ENCODE measurements at places on chromosomes 12 and 14.
A peak's percentile ranks its signal among the peaks of the same experiment; 100 is the strongest.

DNA sequence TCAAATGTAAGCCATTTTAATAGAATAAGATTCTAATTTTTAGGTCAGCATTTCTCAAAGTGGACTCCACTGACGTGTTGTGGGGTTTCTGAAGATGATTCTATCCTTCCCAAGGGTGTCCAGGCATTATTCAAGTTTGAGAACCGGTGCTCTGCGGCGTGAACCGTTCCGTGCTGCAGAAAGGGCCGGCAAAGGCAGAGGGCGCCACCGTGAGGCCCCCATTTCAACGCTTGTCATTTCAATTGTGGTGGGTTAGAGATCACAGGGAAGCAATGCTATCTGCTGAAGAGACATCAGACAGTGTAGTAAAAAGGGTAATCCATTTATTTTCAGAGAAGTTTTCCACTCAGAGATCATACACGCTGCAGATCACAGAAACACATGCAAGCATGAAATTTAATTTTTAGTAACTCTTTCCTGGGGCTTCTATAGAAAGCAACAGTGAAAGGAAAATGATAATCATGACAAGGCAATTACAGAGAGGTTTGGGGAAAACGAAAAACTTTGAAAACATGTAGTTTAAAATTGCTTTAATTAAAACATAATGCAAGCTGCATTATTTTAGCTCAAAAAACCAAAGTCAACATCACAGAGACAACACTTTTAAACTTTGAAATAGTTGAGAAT, 201.7 kb downstream of the EXOC5 start:
- no peak for DNase-seq

DNA sequence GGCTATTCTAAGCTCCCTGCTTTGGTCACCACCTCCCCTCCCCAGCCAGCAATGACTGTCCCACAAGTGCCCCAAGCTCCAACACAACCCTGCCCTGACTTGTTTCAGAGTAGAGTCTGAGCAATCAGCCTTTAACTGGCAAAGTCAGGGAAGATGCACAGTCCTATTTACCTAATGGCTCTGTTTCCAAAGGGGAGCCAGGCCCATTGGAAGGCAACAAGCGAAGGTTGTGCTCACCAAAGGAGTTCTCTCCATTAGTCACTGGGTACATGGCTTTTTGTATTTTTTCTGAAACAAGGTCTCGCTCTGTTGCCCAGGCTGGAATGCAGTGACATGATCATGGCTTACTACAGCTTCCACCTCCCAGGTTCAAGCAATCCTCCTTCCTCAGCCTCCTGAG, 267.1 kb upstream of the CRY1 start:
- no peak for DNase-seq

DNA sequence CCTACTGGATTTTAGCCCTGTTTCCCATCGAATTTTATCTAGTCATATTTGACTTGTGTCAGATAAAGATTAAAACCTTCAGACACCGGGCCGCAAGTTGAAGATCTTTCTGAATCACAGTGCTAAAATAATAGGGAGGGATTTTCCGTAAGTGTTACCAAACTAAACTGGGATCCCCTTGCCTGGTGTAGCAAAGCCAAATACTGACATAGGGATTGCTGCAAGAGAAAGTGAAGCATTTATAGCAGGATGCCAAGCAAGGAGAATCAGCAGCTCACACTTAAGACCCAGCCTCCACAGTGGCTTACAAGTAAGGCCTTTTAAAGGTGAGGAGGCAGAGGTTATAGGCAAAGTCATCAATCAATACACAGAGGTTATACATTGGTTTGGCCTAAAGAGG, 147.4 kb downstream of the AKAP6 start:
- DNase-seq = no peak

- no peak for DNase-seq
Measured at GRCh38 chr14:90795744-90796143, 20.5 kb downstream of the TTC7B start.

GRCh38 chr14:20429801-20430669, 5.9 kb downstream of the KLHL33 start:
- DNase-seq = no peak

GRCh38 chr12:110193196-110193595, 69.0 kb downstream of the IFT81 start:
- no peak for DNase-seq

DNA sequence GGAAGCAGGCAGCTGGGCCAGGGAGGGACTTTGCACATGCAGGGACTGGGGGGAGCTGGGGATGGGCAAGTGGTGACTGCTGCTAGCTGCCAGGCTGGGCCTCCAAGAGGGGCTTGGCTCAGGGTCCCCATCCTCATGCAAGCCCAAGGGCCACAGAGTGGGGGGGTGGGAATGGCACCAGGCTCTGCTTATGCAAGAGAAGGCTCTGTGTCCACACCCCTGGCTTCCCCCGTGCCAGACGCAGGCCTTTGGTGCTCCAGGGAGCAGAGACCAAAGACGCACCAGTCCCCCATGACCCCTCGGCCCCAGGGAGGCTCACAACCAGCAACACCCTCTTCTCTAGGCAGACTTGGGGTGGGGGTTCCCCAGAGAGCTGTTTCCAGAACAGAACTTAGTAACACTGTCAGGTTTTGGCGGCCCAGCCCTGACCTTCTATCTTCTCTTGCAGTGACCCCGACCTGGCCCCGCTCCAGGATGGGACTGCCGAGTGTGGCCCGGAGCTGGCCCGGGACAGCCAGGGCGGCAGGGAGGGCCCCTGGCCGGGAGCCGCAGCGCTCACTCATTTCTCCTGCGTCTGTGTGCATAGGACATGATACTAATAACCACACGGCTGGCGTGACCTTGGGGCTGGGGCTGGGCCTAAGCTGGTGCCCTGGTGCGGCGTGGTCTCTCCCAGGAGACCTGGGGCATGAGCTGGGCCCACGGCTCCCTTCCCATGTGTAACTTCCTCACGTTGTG, 14.3 kb downstream of the XRCC3 start:
- DNase-seq = no peak

- no peak for DNase-seq
Measured at GRCh38 chr12:131528144-131528543, 182.7 kb upstream of the SFSWAP start.

GRCh38 chr12:93042283-93042682, 113.2 kb upstream of the EEA1 start:
- no peak for DNase-seq

DNA sequence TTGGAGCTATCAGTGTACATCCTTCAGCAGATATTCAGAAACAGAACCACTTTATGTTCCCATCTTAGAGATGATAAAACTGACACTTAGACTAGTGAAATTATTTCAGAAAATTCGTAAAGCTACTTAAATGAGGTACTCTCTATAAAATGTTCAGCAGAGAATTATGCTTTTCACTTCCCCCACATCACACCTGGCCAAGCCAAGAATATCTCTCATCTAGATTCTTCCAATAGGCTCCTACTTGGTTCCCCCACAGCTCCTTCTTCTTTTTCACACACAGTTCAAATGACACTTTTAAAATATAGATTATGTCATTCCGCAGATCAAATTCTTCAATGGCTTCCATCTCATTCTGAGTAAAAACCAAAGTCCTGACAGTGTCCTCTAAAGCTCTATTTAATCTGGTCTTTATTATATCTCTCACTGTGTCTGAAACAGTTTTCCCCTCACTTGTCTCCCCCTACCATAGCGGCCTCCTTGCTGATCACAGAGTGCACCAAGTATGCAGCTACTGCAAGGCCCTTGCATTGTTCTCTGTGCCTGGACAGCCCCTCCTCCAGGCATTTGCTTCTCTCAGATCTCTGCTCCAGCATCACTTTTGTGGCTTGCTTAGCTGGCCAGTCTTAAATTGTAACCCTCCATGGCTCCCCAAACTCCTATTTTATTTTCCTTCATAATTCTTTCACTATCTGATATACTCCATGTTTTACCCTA, 736.8 kb upstream of the USP15 start:
- no peak for DNase-seq

DNA sequence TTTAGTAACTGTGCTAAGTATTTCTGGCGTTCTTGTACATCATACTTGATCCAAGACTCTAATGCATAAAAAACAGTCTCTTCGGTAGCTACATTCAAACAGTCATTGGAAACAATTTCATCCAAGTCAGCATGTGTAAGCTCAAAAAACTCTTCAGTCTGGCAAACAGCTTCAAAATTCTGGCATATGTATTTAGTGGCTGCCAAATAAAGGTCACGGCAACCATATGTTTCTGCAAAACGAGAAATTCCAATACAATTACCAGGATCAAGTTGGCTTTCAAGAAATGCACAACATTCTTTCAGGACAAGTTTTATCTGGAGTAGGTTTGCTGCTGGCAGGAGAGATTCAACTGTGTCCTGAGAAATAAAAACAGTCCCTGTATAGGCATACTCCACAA, 16.5 kb downstream of the KLHL28 start:
- no peak for DNase-seq

DNA sequence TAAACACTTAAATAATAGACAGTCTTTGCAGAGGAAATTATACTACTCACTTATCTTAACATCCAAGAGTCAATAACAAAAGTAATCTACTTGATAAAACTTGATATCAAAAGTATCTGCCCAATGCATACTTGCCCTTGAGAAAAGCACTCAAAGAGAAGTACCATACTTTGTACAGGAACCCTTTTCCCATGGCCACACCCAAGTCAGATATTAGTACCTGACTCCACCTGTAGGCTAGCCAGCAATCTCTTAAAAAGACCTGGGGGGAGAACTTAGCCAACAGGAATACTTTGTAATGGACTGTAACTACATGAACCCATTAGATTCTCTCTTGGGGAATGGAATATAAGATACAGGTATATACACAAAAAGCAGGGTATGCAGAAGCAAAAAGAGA, 99.6 kb upstream of the HECTD1 start:
- no peak for DNase-seq

DNA sequence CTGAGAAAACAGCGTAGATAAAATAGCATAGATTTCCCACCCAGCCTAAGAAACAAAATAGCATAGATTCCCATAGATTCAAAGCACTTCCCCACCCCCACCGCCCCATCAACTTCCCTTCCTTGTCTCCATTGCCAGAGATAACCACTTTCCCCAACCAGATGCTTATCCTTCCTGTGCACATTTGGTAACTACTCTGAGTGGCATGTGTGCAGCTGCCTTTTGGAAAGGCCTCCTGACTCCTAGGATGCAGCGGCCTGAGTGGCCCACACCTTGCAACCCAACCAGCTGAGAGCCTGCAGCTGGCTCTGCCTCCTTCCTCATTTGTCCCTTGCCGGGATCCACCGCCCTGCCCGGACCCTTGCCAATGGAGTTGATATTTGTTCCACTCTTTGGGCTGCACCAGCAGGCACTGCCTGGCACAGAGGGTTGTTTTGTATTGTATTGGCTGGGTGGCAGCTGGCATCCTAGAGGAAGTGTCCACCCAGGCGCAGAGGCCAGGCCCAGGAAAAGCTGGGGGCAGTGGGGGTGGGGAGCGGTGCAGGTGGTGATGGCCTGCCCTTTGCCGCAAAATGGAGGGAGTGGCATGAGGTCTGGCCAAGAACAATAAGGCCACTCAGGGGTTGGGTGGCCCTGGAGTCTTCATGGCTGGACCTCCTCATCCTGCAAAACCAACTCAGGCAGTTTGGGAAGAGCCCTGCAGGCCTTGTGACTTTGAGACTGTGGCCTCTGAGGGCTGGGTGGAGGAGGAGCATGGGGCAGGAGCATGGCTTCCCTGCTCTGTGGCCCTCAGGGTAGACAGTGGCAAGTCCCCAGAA, 4.9 kb downstream of the SLC48A1 start:
- no peak for DNase-seq

GRCh38 chr12:110111476-110112334, 12.5 kb upstream of the IFT81 start:
- no peak for DNase-seq

DNA sequence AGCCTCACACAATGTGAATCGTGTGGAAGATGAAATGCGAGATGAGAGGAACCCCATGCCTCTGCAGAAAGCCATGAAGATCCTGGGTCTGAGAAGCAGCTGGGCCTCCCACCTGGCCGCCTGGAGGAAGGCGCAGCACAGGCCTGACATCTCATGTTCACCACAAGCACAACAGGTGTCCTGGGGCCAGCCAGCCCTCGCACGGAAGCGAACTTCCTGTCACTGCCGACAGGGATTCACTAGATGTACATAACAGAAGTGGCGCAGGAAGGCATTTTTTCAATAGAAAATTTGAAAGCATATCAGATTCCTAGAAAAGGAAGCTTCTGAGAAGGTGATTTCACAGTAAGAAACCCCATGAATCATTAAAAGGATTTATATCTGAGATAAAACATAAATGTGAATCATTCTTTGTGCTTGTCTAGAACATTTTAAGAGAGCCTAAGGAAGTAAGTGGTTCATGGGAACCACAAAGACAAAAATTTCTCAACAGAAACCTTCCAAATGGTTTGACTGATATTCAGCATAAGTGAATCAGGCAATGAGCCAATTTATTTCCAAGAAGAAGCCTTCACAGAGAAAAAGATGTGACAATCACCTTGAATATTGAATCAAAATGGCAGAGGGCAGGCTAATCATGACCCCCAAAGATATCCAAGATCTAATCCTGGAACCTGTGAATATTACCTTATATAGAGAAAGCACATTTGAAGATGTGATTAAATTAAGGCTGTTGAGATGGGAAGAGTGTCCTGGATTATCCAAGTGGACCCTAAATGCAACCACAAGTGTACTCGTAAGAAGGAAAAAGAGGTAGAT, 311.9 kb downstream of the DUSP6 start:
- peak; percentile 10 for DNase-seq

DNA sequence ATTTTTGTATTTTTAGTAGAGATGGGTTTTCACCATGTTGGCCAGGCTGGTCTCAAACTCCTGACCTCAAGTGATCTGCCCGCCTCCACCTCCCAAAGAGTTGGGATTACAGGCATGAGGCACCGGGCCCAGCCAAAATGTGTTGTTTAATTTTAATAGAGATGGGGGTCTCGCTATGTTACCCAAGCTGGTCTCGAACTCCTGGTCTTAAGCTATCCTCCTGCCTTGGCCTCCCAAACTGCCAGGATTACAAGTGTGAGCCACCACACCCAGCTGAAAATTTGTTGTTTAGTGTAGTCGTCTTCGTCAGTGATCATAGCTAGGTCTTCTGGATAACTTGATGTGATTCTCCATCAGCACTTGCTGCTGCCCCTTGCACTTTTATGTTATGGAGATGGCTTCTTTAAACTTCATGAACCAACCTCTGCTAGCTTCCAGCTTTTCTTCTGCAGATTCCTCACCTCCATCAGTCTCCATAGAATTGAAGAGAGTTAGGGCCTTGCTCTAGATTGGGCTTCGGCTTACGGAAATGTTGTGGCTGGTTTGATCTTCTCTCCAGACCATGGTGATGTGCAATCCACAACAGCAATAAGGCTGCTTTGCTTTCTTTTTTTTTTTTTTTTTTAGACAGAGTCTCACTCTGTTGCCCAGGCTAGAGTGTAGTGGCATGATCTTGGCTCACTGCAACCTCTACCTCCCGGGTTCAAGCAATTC, 13.0 kb downstream of the ISCU start:
- no peak for DNase-seq
